Left lung (tissue), 14 donors: ENCODE measurements at places on chromosomes 13 and 19. TPM values are rescaled to one million over a fixed set of nuclear protein-coding genes. Genes with fewer than 3 reads are reported as not detected.
A peak's percentile ranks its signal among the peaks of the same experiment; 100 is the strongest.

DNA sequence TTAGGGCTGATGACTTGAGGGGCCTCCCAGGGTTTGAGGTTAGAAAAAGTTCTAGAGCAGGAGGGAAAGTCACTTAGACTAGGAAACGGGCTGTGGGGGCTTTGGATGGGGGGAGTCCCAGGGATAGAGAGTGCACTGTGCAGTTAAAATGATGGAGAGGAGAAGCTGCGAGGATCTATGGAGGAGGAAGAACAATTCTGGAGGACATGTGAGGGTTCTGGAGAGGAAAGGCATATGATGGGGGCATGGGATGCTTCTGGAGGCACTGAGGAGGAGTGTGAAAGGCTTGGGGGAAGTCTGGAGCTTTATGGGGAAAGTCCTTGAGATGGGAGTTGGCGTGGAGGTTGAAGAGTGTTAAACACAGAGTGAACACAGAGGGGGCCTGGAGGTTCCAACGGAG is 2.2 kb downstream of the KCNC3 start:
- DNase-seq: no peak
- no peak overlapping the region for H3K4me3 ChIP-seq
- H3K36me3 ChIP-seq: no peaks in the 10 kb centered on the region
- peaks cover 80% of the 10 kb centered on the region for H3K27me3 ChIP-seq
- no peak overlapping the region for H3K27ac ChIP-seq

- H3K4me3 ChIP-seq: peak within 1 kb of the TSS; percentile 99
- peaks cover 21% of the 10 kb centered on the region for H3K4me1 ChIP-seq
- peak; percentile 78 for DNase-seq
- no peaks in the 10 kb centered on the region for H3K27me3 ChIP-seq
- no peaks in the 10 kb centered on the region for H3K36me3 ChIP-seq
Observed at GRCh38 chr19:49677231-49677900, at the start of gene PRMT1. Gene PRMT1 (plus strand): TSS chr19:49677271. CDS start chr19:49677281, 10 bp downstream.

GRCh38 chr19:43489979-43490599 is 14.5 kb downstream of the PHLDB3 start:
- H3K4me1 ChIP-seq: no peaks in the 10 kb centered on the region
- no peak overlapping the region for H3K27ac ChIP-seq
- no peak for DNase-seq
- peaks cover 4% of the 10 kb centered on the region for H3K36me3 ChIP-seq
- no peak overlapping the region for H3K4me3 ChIP-seq

- peaks cover 58% of the 10 kb centered on the region for H3K27me3 ChIP-seq
- no peaks in the 10 kb centered on the region for H3K36me3 ChIP-seq
- DNase-seq: peak; percentile 30
- no peaks in the 10 kb centered on the region for H3K4me1 ChIP-seq
- peak overlapping the region; percentile 32 for H3K4me3 ChIP-seq
- H3K27ac ChIP-seq: no peak overlapping the region
Observed at GRCh38 chr19:41939861-41940730, 11.8 kb upstream of the ERFL start.

DNA sequence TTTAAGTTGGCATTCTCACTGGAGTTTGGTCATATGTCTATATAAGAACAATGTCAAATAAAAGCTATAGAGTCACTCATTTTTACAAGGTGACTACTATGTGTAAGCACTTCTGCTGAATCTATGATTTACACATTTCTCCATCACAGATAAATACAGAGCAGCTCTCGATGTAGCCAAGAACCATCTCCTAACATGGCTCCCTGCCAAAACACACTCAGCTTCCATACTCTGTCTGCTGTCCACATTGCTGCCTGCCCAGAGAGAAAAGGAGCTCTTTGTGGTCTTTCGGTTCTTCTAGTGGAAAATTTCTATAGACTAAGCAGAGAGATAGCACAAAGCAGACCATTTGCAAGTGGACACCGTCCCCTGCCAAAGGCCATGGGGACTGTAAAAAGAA is 190.9 kb upstream of the KLF12 start:
- H3K4me3 ChIP-seq: no peak overlapping the region
- no peak for DNase-seq
- H3K27me3 ChIP-seq: no peaks in the 10 kb centered on the region
- no peaks in the 10 kb centered on the region for H3K4me1 ChIP-seq

The PLK5 gene
- 0.09 TPM for polyA plus RNA-seq
